ENCODE measurements at places on chromosomes 1 and 21.

- DNase-seq = no peak
Observed at GRCh38 chr1:220776254-220776653, 10.5 kb upstream of the MTARC1 start.

DNA sequence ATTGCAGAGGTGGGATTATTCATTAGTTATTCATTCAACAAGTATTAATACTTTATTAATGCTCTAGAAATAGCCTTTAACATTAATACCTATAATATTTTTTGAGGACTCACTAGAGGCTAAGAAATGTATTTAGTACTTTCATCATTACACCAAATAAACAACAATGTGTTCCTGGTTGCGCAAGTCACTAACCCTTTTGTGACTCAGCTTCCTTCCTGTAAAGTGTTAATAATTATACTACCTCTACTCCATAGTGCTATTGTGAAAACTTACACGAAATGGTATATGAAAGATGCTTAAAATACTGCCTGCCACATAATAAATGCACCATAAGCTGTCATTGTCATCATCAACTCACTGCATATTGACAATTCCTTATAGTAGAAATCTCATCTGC lies 431.0 kb downstream of the DPYD start:
- DNase-seq = no peak

DNA sequence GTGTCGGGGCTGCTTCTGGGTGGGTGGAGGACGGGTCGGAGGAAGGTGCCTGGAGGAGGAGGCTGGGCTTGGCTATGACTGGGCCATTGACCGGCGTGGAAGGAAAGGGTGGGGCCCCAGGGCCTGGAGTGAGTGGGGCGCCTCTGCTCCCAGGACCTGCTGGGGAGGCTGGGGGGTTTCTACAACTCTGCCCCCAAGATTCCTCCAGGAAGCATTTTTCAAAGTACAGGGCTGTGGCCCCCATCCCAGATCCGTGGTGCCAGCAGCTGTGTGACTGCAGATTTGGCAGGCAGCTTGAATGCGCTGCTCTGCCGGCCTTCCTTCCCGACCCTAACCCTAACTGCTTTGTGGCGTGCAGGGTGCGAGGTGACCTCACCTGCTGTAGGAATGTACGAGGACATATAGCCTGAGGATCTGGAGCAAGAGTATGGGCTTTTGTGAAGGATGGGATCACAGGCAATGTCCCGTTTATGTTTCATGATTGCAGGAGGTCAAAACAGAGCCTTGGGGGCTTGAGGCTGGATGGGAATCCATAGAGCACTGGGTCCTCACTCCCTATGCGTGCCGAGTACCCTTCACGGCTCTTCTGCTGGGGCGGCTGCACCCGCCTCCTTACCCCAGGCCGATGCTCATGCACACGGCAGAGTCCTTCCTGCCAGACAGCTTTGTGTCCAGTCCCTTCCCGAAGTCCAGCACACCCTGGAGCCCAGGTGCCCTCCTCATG lies 24.7 kb downstream of the TRPM2 start:
- peak; percentile 35 for DNase-seq

DNA sequence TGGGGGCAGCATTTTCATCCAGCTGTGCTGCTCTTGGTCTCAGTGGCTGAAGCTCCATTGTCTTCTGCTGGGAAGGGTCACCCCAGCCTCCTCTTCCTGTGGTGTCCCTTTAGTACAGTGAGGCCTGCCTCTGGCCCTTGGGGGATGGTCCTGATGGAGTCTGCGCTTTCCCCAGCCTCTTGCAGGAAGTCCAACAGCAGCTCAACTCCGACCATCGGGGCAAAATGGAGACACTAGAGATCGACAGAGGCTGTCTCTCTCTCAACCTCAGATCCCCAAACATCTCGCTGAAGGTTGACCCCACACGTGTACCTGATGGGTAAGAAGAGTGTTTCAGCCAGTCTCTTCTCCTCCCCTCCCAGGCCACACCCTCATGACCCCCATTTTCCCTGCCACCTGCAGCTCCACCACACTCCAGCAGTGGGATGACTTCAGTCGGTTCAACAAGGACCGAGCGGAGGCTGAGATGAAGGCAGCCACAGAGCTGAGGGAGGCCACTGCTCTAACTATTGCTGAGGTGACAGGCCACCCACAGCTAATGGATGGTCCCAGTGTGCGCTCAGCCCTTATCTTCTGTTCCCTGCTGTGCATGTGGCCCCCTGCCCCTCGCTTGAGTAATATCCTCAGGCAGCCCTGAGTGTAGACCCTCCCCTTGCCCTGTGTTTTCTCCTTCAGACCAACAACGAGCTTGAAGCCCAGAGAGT lies 2.0 kb upstream of the ADPRS start:
- no peak for DNase-seq

DNA sequence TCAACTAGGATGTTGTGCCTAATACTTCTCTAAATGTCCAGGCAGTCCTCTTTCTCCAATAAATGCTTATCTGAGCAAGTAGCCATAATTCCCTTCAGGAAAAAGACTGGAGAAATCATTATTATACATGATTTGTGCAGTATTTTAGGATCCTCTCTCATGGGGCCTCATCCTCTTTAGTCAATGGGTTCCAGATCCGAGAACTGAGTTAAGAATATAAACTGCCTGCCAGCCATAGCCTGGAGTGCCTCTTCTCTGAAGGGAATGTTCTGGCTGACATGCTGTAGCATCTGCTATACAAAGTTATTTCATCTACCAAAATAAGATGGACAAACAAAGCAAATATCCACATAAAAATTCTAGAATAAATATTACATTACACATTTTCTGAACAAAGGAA lies 334.0 kb upstream of the PRMT6 start:
- DNase-seq = no peak

- no peak for DNase-seq
Observed at GRCh38 chr21:18985584-18985983, 582.0 kb upstream of the TMPRSS15 start.

- no peak for DNase-seq
Observed at GRCh38 chr1:35947547-35947946, 16.6 kb downstream of the AGO3 start.

DNA sequence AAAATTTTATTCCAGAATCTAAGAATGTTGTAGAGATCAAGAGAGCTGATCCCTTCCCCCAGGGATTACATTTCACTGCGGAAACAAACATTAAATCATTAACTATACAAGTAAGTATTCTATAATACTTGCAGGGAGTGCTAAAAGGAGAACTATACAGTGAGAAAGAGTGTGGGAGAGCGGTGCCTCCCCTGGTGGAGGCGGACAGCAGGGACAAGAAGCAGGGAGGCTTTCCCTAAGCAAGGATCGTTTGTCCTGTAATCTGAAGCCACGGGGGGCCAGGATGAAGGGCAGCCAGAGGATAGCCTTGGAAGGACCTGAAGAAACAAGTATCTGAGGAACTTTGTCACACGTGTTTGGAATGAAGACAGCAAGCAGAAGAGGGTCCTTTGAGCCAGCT lies 40.1 kb downstream of the SLC9C2 start:
- no peak for DNase-seq

GRCh38 chr1:248316796-248317195 lies 7.6 kb downstream of the OR2M7 start:
- no peak for DNase-seq

GRCh38 chr1:57725318-57725717 lies 301.5 kb upstream of the DAB1 start:
- DNase-seq = no peak

DNA sequence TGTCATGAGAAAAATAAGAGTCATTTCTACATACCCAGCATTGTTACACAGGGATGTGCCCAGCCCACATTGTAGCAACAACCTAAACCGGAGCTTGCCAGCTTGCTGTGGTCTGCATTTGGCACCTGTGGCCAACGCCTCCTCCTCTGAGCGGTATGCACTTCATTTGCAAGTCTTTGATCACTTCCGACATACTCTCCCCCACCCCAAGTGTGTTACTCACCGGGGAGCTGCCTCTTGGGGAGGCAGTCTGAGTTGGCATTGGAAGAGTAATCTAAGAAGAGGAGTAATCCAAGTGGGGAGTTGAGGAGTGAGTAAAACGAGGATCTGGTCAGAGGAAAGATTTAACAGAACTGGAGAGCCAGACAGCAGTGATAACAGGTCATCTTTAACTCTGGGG lies 3.8 kb downstream of the BCL9 start:
- no peak for DNase-seq

DNA sequence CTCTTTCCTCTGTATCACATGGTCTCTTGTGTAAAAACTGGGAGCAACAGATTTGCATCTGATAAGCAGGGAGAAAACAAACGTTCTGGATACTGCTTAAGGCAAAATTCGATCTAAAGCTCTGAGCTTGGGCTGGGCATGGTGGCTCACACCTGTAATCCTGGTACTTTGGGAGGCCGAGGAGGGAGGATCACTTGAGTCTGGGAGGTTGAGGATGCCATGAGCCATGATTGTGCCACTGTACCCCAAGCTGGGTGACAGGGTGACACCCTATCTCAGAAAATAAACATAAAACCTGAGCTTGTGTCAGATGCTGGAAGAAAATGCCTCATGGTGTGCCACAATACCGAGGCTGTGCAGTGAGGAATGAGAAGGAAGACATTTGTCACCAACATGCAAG lies 73.9 kb downstream of the SCCPDH start:
- DNase-seq = no peak

GRCh38 chr1:65235867-65236805 lies 73.2 kb upstream of the DNAJC6 start:
- DNase-seq = no peak

DNA sequence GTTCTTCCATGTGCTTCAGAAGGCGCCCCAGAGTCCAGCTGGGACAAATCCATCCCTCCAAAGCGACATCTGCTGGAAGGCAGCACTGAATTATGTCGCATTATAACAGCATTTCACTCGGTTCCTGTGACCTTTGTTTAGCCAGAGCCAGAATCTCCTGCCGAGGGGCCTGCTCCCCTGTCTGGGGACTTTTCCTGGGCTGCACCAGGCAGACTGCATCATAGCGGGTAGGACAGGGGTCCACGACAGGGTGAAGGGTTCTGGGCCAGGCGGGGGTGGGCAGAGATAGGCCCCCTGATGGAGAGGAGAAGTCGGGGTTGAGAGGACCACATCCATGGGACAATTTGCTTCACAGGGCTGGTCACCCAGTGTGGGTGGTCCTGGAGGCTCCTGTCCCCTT lies 276.9 kb downstream of the MATN1 start:
- DNase-seq = no peak

GRCh38 chr1:89545264-89546038 lies 20.8 kb downstream of the LRRC8B start:
- DNase-seq = no peak

- DNase-seq = peak; percentile 65
Observed at GRCh38 chr1:111139324-111139955, 453 bp downstream of the DRAM2 start.

- DNase-seq = peak; percentile 20
Observed at GRCh38 chr1:53070621-53071020, 8.6 kb downstream of the PODN start.

DNA sequence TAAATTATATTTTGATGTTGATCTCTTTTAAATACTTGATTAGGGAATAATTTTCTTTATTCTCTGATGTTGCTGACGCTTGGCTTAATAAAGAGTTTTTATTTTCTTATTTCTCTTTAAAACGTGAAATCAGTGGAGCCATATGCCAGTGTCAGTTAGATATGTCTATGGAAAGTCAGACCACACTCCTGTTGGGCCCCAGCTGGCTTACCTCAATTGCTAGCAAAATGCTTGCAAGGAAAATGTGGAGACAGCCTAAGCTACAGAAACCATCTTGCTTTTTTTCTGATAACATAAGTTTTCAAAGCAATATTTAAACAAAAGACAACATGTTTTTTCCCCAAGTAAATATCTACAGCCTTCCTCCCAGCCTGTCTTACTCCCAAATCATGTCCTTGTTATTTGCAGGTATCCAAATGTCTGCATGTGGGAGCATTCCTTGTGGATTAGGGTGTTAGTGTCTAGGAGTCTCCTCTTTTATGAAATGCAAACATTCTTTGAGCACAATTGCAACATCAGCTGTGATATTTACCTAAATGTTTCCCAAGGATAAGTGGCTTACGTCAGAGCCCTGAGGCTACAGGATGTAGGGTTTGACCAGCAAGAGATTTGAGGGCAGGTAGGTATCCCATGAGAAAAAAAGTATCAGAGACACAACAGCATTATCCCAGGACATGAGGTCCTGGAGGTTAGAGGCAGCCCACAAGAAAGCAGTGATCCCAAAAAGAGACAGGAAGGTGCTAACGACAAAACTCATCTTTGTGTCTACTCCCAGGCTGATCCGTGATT lies 117.2 kb upstream of the KCNJ15 start:
- no peak for DNase-seq

- peak; percentile 51 for DNase-seq
Observed at GRCh38 chr21:33230545-33231324, 997 bp downstream of the IFNAR2 start.

DNA sequence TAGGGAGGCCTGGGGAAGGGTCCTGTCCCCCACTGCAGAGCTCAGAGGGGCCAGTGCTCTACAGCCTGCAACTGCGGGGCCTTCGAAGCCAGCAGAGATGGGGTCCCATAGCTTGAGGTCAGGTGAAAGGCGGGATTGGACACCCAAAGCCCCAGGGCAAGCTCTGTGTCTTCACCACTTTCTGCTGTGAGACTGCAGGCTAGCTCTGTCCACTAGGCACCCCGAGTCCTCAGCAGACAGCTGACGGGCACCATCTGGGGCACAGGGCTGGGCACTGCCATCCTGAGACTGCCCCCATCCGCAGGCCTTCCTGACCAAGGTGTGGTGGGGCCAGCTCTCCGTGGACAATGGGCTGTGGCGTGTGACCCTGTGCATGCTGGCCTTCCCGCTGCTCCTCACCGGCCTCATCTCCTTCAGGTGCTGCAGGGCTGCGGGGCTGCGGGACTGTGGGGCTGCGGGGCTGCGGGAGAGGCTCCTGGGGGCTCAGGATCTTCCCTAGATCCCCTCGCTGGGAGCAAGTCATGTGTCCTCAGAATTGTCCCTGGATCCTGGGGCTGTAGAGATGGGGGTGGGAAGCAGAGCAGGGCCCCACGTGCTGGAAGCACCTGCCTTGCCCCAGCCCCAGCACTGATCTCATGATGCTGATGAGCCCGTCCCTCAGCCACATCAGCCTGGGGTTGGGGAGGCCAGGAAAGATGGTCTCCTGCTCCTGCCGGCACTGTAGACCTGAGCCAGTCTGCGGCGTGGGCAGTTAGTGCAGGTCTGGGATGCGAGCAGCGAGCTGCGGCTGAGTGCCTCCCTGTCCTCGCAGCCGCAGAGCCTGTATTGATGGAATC lies 46.8 kb downstream of the TRPM2 start:
- no peak for DNase-seq

DNA sequence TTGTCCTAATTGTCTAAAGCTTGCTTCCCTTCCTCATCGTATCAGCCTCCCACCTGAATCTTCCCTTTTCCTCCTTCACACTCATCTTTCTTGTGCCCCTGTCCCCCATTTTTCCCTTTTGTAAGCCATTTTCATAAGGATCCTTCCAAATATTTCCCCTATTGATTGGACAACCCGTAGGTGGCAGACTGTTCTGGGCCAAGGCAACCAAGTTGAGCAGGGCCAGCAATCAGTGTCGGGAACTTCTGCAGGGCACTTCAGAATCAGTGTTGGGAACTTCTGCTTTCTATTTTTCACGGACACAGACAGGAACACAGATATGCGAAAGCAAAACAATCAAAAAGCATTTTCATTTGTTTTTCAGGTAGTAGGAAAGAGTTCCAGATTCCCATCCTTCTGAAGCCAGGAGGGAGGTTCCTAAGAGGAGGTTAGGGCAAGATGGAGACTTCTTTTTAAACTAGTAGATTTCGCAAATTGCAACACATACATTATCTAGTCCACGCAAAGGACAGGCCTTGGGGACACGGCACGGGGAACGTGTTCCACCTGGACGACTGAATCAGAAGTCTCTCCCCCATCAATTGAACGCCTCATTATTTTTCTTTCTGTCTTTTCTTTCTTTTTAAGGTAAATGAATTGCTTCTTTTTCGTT lies 691 bp upstream of the MPZL1 start:
- no peak for DNase-seq

GRCh38 chr1:38526046-38526445 lies 333.5 kb downstream of the RRAGC start:
- DNase-seq = no peak

GRCh38 chr1:77687519-77687906 lies 5.1 kb upstream of the ZZZ3 start:
- DNase-seq = peak; percentile 49

Measured in mesothelial cell of epicardium (in vitro differentiated cells).